ENCODE measurements at places on chromosomes 3 and 15.

DNA sequence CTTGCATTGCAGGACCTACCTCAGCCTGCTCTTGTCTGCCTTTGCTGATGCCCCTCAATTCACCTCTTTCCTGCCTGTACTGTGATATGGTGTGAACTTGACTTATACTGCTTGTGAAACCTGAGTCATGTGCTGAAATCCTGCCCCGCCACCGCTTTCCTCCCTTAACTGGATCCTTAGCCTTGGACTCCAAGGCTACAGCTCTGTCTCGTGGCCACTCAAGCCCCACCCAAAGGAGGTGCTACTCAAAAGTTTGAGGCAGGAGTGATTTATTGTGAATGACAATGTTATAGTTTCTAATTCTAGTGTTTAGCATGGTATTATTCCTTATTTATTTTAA, 56.1 kb downstream of the MYZAP start:
- DNase-seq = peak; percentile 61

DNA sequence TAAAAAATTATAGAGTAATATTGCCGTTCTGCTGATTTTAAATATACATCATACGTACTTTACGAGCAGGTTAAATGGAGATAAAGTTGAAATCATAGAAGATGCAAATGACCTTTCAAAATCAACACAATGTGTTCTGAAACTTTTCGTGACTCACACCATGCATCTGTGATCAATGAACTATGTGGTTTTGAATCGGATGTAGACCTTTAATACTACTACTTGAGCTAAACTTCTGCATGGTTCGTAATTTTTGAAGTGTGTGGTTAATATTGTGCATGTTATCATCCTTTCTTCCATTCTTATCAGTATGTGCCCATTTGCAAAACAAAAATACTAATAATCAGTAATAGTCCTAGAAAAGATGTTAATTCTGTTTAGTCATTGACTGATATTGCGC, 58.9 kb downstream of the GASK1A start:
- no peak for DNase-seq

DNA sequence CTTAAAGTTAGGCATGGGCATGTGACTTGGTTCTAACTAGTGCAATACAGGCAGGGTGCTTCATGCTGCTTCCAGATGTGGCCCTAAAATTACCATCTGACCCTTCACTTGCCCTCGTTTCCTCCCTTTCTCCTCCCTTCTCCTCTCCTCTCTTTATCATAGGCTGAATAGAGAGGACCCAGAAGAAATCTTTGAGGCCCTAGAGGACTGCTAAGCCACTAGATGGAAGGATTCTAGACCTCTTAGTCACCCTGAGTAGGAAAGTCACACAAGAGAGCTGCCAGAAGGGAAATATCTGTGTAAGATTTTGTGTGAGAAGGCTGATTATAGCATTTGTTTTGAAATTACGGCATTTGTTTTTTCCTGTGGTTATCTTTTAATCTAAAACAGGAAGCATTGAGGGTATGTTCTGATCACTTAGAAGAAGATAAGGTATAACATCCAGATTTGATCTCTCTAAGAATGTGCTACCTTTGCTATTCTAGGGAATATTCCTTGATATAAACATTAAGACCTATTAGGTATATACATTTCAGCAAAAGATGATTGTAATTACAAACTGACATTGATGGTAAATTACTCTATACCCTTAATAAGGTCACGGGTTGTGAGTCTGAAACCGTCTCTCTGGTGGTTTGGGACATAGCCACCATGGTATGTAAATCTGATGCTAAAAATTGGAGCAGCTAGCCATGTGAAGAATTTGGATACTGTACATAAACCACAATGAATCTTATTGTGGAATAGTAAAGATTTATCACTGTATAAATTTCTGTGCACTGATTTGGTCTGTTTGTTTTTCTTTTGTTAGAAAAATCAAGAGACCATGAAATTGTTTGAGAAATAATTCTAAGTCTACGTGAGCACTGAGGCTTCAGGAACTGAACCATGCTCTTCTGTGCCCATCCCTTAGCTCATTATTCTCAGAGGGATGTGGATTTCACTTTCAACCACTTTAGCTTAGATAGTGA, 84.1 kb downstream of the TP63 start:
- DNase-seq = no peak

DNA sequence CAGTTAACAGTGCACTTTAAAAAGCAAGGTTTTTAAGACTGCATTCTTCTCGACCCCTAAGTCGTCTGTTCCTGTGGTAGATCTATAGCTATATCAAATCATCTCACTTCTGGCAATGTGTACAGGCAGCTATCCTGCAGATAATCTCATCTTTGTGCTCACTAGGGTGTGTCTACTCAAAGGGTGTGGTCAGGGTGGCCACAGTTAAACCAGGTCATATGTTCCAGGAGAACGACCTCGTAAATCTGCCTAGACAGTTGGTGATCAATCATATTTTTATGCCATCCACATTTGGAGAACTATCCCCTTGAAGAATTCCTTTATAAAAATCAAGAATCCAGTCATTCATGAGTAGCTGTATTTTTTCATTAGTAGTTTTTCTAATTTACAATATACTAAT, 3.0 kb downstream of the VEPH1 start:
- DNase-seq = no peak

DNA sequence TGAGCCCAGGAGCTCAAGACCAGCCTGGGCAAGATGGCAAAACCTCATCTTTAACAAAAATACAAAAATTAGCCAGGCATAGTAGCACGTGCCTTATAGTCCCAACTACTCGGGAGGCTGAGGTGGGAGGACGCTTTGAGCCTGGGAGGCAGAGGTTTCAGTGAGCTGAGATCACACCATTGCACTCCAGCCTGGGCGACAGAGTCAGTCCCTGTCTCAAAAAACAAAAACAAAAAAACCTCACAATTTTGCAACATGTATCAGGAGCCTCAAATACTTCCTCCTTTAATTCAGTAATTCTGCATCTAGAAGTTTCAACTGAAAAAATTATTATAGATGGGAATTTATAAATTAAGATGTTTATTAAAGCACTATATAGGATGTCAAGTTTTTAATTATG, 1.1 kb downstream of the MRPL47 start:
- no peak for DNase-seq

DNA sequence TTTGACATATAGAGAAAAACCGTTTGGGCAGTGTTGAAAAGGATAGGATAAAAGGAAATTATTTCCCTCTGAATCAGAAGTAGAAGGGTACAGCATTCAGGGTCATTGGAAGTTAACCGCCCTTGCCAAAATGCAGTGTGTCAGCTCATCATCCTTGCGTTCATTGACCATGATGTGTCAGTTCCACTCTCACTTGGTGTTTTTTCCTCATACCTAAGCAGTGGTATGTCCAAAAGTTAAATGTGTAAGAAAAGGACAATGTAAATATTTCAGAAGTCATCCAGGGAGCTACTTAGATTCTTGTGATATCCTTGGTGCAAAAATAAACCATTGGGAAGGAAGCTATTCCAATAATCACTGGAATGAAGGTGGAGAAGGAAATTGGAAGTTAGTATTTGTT, 50.7 kb downstream of the MAP6D1 start:
- no peak for DNase-seq

All from mucosa of gallbladder (tissue), 1 donor.